Testis (tissue), 5 donors: ENCODE measurements at places on chromosomes 3 and 15. TPM values are rescaled to one million over a fixed set of nuclear protein-coding genes. Genes with fewer than 3 reads are reported as not detected.
A peak's percentile ranks its signal among the peaks of the same experiment; 100 is the strongest.

Gene LRRC34
- 32.8 TPM for polyA plus RNA-seq

Gene SNURF
- polyA plus RNA-seq, result 8.6 TPM

Gene STAB1
- polyA plus RNA-seq, result 41.7 TPM

Gene GOLGA8J
- 6.3 TPM for polyA plus RNA-seq

Gene TEX55
- polyA plus RNA-seq, result 176 TPM

Gene ADAMTS7
- polyA plus RNA-seq, result 5.7 TPM

Gene ZKSCAN7
- 11.5 TPM for polyA plus RNA-seq

Gene RAD18
- 7.6 TPM for polyA plus RNA-seq

Gene ACP3
- polyA plus RNA-seq, result 2.6 TPM

Gene NOP10
- 86.2 TPM for polyA plus RNA-seq

Gene THAP10
- 6.1 TPM for polyA plus RNA-seq

Gene GOLGA6D
- 13.3 TPM for polyA plus RNA-seq

Gene CD200
- polyA plus RNA-seq, result 6.3 TPM

DNA sequence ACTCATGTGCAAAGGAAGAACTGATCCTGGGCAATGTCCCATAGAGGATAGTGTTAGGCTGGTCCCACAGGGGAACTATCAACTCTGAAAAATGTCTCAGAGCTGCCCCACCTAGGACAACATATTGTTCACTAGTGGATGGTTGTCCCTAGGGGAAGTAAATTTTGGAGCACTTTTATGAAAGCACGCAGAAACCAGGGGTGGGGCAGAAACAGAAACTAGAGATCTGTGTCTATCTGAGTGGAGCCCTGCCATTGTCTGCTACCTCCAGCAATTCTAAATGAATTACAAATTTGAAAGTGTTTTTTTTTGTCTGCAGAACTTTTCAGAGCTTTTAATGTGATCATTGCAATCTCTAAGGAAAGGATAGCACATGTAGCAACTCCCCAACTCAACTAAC, 357.1 kb upstream of the PROK2 start:
- no peak overlapping the region for H3K4me3 ChIP-seq
- H3K27ac ChIP-seq, result no peak overlapping the region
- DNase-seq, result no peak
- H3K4me1 ChIP-seq, result peaks cover 16% of the 10 kb centered on the region
- no peaks in the 10 kb centered on the region for H3K36me3 ChIP-seq
- H3K27me3 ChIP-seq, result no peaks in the 10 kb centered on the region

DNA sequence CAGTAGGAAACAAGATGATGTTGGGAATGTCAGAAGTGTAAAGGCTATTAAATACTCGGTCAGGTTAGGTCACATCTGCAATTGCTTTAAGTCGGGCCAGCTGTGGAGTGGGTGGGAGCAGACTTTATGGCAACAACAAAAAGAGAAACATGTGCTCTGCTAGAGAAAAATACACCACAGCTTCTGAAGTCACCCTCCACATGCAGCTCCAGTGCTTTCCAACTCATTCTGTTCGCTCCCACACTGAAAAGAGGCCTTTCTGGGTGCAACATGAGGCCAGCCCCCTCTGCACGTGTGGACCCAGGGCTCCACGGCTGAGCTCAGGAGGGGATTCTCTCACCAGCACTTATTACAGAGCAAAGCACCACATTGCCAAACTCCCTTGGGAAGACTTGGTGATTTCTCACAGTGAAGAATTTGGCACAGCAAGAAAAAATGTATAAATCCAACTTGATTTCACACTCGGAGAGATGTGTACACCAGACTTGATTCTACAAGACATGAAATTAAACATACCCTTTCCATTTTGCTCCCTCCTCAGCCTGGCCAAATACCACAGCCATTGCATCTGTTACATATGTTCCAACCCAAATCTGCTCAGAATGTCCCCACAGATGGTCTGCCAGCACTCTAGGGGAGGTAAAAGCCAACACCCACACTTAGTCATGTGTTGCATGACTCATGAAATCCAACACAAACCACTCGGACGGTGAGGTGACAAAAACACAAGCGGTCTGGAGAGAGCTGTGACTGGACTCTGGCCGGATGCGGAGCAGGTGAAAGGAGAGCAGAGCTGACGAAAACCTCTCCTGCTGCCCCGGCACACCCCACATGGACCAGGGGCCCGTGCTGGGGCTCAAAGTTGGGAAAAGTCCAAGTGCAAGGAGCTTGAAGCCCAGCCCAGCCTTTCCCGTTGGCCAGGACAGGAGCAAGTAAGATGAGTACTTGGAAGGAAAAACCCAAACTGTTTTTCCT, 74.6 kb downstream of the ITGB5 start:
- DNase-seq, result peak; percentile 34
- H3K4me3 ChIP-seq, result no peak overlapping the region
- H3K4me1 ChIP-seq, result peaks cover 4% of the 10 kb centered on the region
- no peaks in the 10 kb centered on the region for H3K27me3 ChIP-seq
- no peaks in the 10 kb centered on the region for H3K36me3 ChIP-seq
- H3K27ac ChIP-seq, result peak overlapping the region; percentile 58

DNA sequence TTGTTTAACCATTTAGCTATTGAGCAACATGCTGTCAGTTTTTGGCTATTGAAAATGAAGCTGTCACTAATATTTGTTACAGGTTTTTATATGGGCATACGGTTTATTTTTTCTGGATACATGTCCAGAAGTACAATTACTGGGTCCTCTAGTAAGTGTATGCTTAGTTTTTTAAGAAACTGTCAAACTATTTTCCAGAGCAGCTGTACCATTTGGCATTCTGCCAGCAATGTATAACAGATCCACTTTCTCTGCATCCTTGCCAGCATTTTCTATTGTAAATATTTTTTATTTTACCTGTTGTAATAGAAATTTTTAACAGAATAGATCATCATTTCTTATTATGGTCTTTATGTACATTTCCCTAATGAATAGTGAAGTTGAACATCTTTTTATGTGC, 658.8 kb downstream of the EDEM1 start:
- H3K4me3 ChIP-seq, result no peak overlapping the region
- no peaks in the 10 kb centered on the region for H3K36me3 ChIP-seq
- H3K27ac ChIP-seq, result no peak overlapping the region
- H3K4me1 ChIP-seq, result no peaks in the 10 kb centered on the region

DNA sequence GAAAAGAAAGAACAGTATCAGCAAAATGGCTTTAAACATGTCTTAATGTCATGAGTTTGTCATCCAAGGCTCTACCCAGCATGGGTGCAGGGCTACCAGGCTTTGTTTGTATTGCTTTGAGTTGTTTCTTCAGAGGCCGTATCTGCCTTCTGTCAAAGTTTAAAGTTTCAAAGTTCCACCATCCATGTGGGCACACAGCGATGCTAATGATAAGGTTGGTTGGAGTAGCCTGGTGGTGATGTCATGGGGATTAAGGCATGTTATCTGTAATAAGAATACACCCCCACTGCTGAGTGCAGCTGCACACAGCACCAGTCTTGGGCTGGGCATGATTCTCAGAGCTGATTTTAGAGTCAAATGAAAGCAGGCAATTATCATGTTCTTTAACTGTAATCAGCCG, 72.0 kb upstream of the LRTM1 start:
- DNase-seq, result no peak
- H3K36me3 ChIP-seq, result no peaks in the 10 kb centered on the region
- no peak overlapping the region for H3K27ac ChIP-seq
- H3K27me3 ChIP-seq, result no peaks in the 10 kb centered on the region
- H3K4me1 ChIP-seq, result no peaks in the 10 kb centered on the region

DNA sequence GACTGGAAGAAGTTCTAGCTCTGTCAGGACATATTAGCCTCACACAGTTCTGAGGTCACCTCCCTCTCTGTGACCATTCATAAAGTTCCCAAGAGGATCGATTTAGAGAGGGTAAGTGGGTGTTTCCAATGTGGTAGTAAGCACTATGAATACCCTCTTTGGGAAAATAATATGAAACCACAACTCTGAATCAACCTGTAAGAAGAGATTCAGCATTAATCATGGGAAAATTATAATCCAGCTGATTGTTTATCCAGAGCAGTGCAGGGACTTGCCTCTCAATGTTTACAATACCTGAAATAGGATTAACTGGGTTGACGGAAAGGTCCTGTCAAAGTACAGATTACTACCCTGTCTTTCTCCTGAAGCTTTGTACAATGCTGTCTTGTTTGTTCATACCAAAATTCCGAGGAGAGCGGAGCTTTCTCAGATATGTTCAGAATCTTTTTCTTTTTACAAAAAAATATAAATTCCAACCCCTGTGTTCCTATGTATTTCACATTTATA, 302.9 kb upstream of the DPPA4 start:
- H3K27me3 ChIP-seq, result no peaks in the 10 kb centered on the region
- no peaks in the 10 kb centered on the region for H3K4me1 ChIP-seq
- H3K27ac ChIP-seq, result no peak overlapping the region
- H3K4me3 ChIP-seq, result no peak overlapping the region

GRCh38 chr3:117059067-117059955, 349.7 kb downstream of the TUSC7 start:
- no peaks in the 10 kb centered on the region for H3K4me1 ChIP-seq
- H3K27ac ChIP-seq, result no peak overlapping the region
- no peaks in the 10 kb centered on the region for H3K27me3 ChIP-seq

DNA sequence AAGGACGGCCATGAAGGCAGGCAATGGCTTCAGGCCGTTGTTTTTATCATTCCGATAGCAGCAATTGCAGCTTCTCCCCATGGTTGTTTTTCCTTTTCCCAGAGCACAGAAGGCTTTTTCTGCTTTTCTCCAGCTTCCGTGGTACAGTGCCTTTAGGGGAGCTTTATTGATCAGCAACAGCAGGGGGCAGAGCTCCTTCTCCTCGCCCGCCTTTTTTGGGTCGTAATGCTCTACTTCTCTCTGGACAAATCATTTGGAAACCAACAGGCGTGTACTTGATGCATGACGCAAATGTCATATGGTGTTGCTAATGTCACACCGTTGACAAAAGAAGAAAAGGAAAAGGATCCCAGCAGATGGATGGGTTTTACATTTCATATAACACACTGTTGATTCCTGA, 79.7 kb upstream of the SNRK start:
- no peak overlapping the region for H3K4me3 ChIP-seq
- DNase-seq, result no peak
- H3K36me3 ChIP-seq, result no peaks in the 10 kb centered on the region
- no peaks in the 10 kb centered on the region for H3K27me3 ChIP-seq
- no peaks in the 10 kb centered on the region for H3K4me1 ChIP-seq
- H3K27ac ChIP-seq, result no peak overlapping the region

- no peaks in the 10 kb centered on the region for H3K4me1 ChIP-seq
- no peak for DNase-seq
- no peak overlapping the region for H3K4me3 ChIP-seq
- no peaks in the 10 kb centered on the region for H3K27me3 ChIP-seq
- no peak overlapping the region for H3K27ac ChIP-seq
These were observed 267.7 kb upstream of the LMCD1 start for GRCh38 chr3:8233938-8234337.

DNA sequence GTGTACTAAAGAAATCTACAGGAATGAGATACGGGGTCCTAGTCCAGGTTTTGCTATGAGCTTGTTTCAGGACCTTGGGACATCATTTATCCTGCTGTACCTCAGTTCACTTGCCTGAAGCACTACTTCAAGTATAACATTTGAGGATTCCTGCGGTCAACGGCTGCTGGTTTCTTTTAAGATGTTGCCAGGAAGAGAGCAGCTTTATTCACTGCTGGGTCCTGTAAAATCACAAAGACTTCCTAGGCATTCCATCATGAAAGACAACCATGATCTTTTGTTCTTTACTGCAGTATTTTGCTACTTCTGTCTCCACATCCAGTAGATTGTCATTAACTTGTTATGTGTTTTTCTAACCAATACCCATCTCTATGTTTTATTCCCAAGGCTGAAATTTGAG, 61.0 kb upstream of the PYDC2 start:
- no peaks in the 10 kb centered on the region for H3K36me3 ChIP-seq
- no peak for DNase-seq
- H3K27me3 ChIP-seq, result no peaks in the 10 kb centered on the region
- H3K4me1 ChIP-seq, result no peaks in the 10 kb centered on the region
- no peak overlapping the region for H3K27ac ChIP-seq
- no peak overlapping the region for H3K4me3 ChIP-seq

GRCh38 chr3:159534496-159534895, 454.1 kb upstream of the IL12A start:
- H3K27me3 ChIP-seq, result no peaks in the 10 kb centered on the region
- no peak overlapping the region for H3K27ac ChIP-seq
- no peaks in the 10 kb centered on the region for H3K36me3 ChIP-seq

- DNase-seq, result no peak
- no peaks in the 10 kb centered on the region for H3K27me3 ChIP-seq
- no peak overlapping the region for H3K27ac ChIP-seq
These were observed 2.2 kb upstream of the LRIG1 start for GRCh38 chr3:66502981-66503380.

- no peak for DNase-seq
- no peaks in the 10 kb centered on the region for H3K27me3 ChIP-seq
- no peaks in the 10 kb centered on the region for H3K36me3 ChIP-seq
- H3K4me3 ChIP-seq, result no peak overlapping the region
- H3K4me1 ChIP-seq, result peaks cover 8% of the 10 kb centered on the region
These were observed 33.2 kb downstream of the TM4SF4 start for GRCh38 chr3:149507491-149508324.

- H3K4me3 ChIP-seq, result no peak overlapping the region
- H3K4me1 ChIP-seq, result peaks cover 45% of the 10 kb centered on the region
- DNase-seq, result no peak
- no peaks in the 10 kb centered on the region for H3K27me3 ChIP-seq
- no peaks in the 10 kb centered on the region for H3K36me3 ChIP-seq
- H3K27ac ChIP-seq, result peak overlapping the region; percentile 56
These were observed 13.2 kb downstream of the USP13 start for GRCh38 chr3:179666030-179666429.

- DNase-seq, result no peak
- H3K4me3 ChIP-seq, result no peak within 1 kb of the TSS
- no peaks in the 10 kb centered on the region for H3K4me1 ChIP-seq
- no peaks in the 10 kb centered on the region for H3K27me3 ChIP-seq
- no peak within 1 kb of the TSS for H3K27ac ChIP-seq
These were observed at the start of gene ITIH1 for GRCh38 chr3:52777127-52777958. TSS of gene ITIH1 (plus strand) at chr3:52777599. CDS start at chr3:52777616, 17 bp downstream.

- H3K36me3 ChIP-seq, result no peaks in the 10 kb centered on the region
- H3K27me3 ChIP-seq, result no peaks in the 10 kb centered on the region
- no peak overlapping the region for H3K27ac ChIP-seq
- DNase-seq, result no peak
- no peak overlapping the region for H3K4me3 ChIP-seq
These were observed 17.2 kb downstream of the PLXNA1 start for GRCh38 chr3:127000119-127000518.

DNA sequence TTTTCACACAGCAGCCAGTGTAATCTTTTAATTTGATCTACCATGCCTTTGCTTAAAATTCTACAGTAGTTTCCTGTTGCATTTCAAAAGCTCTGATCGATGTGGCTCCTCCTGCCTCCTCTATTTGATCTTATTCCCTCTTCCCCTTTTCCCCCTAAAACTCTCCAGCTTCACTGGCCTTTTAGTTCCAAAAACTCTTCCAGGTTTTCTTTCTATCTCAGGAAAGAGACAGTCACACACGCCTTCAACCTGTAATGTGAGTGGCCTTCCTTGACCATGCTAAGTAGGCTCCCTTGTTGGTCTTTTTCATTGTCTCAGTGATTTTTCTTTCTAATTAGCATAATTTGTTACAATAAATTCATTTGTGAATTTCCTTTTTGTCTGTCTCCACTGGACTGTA, 985 bp downstream of the TEX9 start:
- H3K27me3 ChIP-seq, result no peaks in the 10 kb centered on the region
- H3K4me3 ChIP-seq, result peak overlapping the region; percentile 65
- H3K36me3 ChIP-seq, result no peaks in the 10 kb centered on the region
- H3K4me1 ChIP-seq, result peaks cover 6% of the 10 kb centered on the region
- DNase-seq, result no peak
